ENCODE measurements at places on chromosomes 5 and 9.

DNA sequence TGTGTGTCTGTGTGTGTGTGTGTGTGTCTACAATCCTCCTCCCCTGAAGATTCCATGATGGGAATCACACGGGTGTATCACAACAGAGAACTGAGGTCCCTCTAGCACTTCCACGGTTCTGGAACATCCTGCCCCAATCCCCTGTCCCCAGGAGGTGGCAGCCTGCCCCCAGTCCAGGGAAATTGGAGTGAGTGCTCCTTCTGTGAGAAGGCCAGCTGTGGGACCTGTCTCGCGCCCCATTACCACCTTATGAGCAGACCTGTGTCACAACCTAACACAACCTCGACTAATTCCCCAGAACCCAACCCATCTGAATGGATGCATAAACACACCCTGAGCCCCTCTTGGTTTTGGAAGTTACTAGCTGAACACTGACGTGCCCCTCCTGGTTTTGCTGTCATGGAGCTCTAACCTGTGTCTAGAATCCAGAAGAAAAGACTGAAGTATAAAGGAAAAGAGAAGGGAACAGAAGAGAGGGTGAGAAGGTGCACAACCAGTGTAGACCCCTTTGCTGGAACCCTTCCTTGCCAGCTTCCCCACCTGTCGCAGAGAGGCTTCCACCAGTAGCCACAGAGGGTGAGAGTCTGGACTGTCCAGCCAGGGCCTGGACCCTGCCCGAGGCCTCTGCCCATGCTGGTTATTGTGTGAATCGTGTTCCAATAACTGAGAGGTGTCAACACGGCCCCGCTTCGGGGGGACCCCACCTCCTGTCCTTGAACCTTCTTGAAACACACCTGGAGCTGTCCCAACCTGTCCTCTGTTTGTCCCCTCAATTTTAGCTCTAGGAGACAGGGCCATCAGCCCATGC, 3.4 kb downstream of the BTNL9 start:
- no peak for DNase-seq

- DNase-seq = no peak
Observed at GRCh38 chr9:84939774-84940173, 270.2 kb downstream of the NTRK2 start.

GRCh38 chr9:89446261-89446960, 51.5 kb downstream of the SEMA4D start:
- no peak for DNase-seq

GRCh38 chr9:14546693-14547092, 146.5 kb downstream of the ZDHHC21 start:
- DNase-seq = no peak

- DNase-seq = no peak
Observed at GRCh38 chr5:85109616-85110015, 724.9 kb upstream of the EDIL3 start.

DNA sequence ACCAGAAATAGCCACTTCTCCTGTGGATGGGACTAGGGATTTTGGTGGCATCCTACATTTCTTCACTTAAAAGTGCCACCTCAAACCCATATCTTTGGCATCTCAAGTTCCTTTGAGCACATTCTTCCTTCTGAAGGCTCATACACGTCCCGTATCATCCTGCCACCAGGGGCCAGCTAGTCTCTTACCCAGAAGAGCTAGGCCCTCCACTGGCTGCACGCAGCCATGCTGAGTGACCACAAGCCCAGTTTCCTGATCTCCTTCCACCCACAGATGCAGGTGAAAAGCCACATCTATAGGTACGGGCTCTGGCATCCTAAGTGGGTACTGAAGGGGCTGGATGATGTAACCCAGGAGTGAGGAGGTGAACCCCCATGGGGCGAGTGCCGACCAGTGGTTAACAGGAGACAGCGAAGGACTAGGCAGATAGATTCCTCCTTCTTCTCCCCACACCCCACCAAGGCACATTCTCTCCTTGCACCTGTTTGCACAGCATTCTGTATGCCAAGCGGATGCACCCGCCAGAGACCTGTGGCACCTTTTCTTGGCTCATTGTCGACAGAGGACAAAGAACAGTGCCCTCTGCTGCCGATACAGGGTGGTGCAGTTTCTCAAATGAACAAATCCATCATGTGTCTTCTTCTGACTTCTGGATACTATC, 14.4 kb upstream of the SCGB3A1 start:
- DNase-seq = peak; percentile 40

- DNase-seq = no peak
Observed at GRCh38 chr5:1785062-1785461, 14.6 kb downstream of the MRPL36 start.

- DNase-seq = no peak
Observed at GRCh38 chr5:32651638-32652037, 59.5 kb upstream of the NPR3 start.

- DNase-seq = no peak
Observed at GRCh38 chr5:148831590-148832565, 5.5 kb downstream of the ADRB2 start.

- no peak for DNase-seq
Observed at GRCh38 chr5:148509893-148510292, 126.1 kb downstream of the FBXO38 start.

GRCh38 chr5:103743421-103743820, 180.8 kb upstream of the NUDT12 start:
- no peak for DNase-seq

- DNase-seq = no peak
Observed at GRCh38 chr5:43121913-43122484, 1.3 kb downstream of the ZNF131 start.

GRCh38 chr5:137385064-137385463, 114.1 kb downstream of the SPOCK1 start:
- no peak for DNase-seq

DNA sequence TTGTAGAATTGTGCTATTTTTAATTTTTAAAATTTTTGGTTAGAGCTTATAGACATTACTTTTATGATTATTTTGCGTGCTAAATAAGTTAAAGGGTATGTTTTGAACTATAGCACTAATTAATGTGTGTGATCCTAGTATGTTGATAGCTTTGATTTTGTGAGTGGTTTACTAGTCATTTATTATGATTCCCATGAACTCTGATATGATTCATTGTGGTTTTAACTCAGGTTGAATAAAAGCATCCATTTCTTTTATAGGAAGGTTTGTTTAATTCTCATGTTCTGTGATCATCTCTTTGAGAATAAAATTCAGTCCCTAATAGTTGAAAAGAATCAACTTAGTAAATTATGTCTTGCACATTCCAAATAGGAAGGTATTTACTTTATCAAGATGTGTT, 22.5 kb downstream of the C5orf22 start:
- DNase-seq = no peak

GRCh38 chr9:83066771-83067170, 3.8 kb upstream of the RASEF start:
- DNase-seq = no peak

DNA sequence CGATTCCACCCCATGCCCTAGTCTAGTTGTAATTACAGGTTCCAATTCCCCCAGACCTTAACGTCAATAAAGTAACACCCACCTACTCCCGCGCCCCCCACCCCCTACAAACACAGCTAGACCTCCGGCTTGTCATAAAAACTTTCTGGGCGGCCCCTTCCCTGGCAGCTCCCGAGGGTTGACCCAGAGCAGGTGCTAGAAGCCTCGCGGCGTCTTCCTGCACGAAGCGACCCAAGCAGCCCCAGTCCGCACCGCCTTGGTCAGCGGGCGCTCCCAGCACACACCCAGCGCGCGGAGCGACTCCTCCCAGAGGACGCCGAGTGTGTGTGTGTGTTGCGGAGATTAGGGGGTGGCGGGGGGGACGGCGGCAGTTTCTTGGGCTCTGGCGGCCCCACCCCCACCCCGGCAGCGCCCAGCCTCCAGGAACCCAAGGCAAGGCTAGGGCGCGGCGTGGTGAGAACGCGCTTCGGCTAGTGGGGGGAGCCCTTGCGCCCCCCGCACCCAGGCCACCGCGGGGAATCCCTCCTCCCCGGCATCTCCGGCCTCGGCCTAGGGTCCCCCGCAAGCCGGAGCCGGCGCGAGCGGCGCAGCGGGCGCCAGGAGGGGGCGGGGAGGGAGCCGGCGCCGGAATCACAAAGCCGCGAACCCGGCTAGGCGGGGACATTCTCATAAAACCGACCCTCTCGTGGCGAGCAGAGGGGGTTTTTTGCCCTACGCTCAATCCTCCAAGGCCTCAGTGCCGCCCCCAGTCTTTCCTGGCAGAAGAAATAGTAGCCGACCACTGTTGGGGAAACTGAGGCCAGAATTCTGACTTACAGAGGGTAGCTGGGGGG, 2.2 kb downstream of the PCDH1 start:
- DNase-seq = no peak

DNA sequence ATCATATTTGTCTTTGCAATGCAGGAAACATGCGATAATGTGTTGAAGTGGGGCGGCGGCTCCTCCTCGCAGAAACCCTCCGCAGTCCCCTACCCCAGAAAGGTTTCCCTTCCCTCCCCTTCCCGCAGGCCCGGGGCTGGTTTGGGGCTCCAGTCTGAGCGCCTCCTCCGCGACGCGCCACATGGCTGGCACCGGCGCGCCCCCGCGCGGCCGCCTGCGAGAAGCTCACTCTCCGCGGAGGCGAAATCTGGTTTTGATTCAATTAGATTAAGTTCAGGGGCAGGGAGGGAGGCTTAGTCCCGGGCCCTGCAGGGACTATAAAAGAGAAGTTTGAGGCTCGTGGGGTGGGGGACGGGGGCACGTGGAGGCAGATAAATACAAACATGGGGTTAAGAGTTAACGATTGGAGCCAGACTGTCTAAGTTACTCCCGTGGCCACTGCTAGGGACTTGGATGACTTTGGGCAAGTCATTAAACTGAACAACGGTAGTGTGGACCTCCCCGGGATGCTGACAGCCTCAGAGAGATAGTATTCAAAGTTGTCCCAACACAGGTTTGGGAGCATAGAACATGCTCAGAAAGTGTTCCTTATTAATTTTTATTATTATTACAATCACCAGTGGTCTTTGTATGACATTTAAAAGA, 69.4 kb downstream of the MSX2 start:
- DNase-seq = peak; percentile 20

- no peak for DNase-seq
Observed at GRCh38 chr5:51810592-51810991, 427.3 kb downstream of the ISL1 start.

DNA sequence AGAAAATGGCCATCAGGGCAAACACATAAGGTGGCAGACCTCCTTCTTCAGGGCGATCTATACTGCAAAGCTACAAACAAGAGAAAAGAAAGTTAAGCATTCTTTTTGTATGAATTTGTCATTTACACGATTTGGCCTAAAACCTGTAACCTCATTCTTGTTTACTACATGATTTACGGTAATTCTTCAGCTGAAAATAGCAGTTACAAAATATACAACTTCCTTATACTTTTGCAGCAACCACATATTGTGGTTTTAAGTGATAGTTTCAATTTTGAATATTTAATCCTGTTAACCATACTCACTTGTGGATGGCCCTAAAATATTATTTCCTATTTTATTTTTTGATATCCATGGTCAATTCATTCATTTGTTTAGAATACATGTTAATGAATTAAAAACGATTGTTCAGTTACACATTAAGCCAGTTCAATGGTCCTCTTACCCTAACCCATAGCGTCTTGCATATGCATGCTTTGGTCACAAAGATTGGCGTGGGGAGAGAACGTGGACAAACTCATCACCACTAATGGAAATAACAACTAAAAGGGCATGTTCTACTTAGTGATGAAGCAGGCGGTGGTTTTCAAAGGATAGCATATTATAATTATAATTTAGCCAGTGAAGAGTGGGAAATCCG, 16.6 kb downstream of the TUT7 start:
- no peak for DNase-seq

DNA sequence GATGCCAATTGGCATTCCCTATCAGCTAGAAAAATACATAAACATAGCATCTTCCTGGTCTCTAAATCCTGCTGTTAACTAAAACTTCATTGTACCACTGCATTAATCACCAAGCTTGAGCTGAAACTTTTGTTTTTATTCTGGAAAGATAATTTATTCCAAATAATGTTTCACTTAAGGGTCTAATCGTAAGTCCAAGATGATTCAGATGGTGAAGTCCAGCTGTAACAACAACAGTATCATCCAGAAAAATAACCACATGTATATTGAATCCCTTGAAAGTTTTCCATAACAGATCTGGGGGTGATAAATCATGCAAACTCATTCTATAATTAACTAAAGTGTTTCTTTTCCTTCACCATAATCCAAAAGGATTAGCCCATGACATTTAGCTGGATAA, 23.9 kb downstream of the RORB start:
- DNase-seq = no peak

- no peak for DNase-seq
Observed at GRCh38 chr9:37395229-37395628, 27.3 kb upstream of the GRHPR start.

GRCh38 chr5:169099801-169100734, 200.9 kb downstream of the SLIT3 start:
- DNase-seq = no peak

GRCh38 chr5:93359296-93359959, 221.6 kb downstream of the NR2F1-AS1 start:
- no peak for DNase-seq

GRCh38 chr9:96071076-96071814, 195.8 kb downstream of the ERCC6L2 start:
- no peak for DNase-seq

- no peak for DNase-seq
Observed at GRCh38 chr9:37949576-37949975, 45.6 kb upstream of the SLC25A51 start.

DNA sequence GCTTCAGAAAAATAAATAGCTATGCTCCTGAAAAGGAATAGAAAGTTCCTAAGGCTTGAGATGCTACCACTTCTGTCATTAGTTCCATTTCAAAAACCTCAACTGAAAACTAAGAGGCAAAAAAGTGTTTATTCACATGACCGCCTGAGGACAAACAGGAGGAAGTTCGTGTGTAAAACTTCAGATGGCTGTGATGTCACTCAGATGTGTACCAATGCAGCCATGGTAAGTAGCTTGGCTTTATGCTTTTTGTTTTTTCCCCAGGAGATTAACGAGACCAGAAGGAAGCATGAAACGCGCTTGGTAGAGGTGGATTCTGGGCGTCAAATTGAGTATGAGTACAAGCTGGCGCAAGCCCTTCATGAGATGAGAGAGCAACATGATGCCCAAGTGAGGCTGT, 33.0 kb downstream of the LMNB1 start:
- DNase-seq = no peak

- no peak for DNase-seq
Observed at GRCh38 chr5:52983731-52984636, 5.2 kb upstream of the ITGA2 start.

- peak; percentile 8 for DNase-seq
Observed at GRCh38 chr5:72611118-72611730, 104.0 kb upstream of the ZNF366 start.

GRCh38 chr5:106020894-106021293, 1649.8 kb downstream of the EFNA5 start:
- no peak for DNase-seq

GRCh38 chr5:156402387-156402921, 75.5 kb downstream of the SGCD start:
- DNase-seq = peak; percentile 20

GRCh38 chr9:89928106-89928505, 323.3 kb downstream of the GADD45G start:
- DNase-seq = no peak

DNA sequence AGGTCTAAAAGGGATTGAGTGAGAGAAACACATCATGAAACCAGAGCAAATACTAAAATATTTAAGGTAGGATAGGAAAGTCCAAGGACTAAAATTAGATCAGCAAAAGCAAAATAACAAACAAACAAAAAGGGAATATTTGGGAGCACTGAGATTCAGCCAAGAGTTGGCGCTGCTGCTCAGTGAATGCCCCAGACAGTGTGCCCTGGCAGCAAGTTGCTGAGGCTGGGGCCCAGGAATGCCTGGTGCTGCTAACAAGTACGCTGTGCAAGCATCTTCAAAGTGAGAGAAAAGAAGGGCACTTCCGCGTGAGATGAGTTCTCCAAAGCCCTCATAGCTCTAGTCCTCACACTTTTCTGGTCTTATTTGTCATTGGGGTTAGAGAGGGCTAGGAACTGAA, 603.3 kb downstream of the EFNA5 start:
- no peak for DNase-seq

Measured in stimulated activated CD8-positive, alpha-beta memory T cell treated with anti-CD3 and anti-CD28 coated beads, Interleukin-7, amount 100 ng/mL, for 48 hours (primary cell).